ENCODE measurements at places on chromosomes 13 and 19. TPM values are rescaled to one million over a fixed set of nuclear protein-coding genes. Genes with fewer than 3 reads are reported as not detected.

GRCh38 chr13:98827449-98827848, 75.0 kb upstream of the SLC15A1 start:
- no peak for DNase-seq

- peak; percentile 75 for DNase-seq
Observed at GRCh38 chr13:79194272-79194671, 211.8 kb downstream of the RBM26 start.

DNA sequence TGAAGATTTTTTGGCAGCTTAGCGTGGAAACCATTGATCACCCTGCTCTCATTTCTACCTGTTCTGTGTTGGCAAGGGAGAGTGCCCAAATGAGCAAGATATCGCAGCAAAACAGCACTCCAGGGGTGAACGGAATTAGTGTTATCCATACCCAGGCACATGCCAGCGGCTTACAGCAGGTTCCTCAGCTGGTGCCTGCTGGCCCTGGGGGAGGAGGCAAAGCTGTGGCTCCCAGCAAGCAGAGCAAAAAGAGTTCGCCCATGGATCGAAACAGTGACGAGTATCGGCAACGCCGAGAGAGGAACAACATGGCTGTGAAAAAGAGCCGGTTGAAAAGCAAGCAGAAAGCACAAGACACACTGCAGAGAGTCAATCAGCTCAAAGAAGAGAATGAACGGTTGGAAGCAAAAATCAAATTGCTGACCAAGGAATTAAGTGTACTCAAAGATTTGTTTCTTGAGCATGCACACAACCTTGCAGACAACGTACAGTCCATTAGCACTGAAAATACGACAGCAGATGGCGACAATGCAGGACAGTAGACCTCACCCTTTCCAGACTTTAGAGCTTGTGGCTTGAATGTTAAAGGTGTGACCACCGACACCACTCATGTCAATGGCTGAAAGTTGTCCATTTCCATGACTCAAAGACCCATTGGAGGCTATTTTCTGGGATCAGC, 5.8 kb downstream of the CEBPG start:
- DNase-seq = no peak

GRCh38 chr13:55560331-55560730, 1580.4 kb upstream of the PRR20A start:
- no peak for DNase-seq

- no peak for DNase-seq
Observed at GRCh38 chr13:89401264-89401675, 1730.1 kb downstream of the SLITRK5 start.

GRCh38 chr13:52896827-52897659, 48.6 kb upstream of the PCDH8 start:
- DNase-seq = peak; percentile 36

GRCh38 chr13:97223037-97223710, 1.0 kb downstream of the MBNL2 start:
- DNase-seq = no peak

Gene KLK14
- total RNA-seq = 1.1 TPM

Gene PLA2G4C
- 11.5 TPM for total RNA-seq

Gene ZNF730
- total RNA-seq = 3.8 TPM

Gene ZNF442
- total RNA-seq = 1.7 TPM

Measured in activated CD4-positive, alpha-beta T cell treated with anti-CD3 and anti-CD28 coated beads for 36 hours (primary cell).